Stimulated activated CD4-positive, alpha-beta T cell treated with anti-CD3 and anti-CD28 coated beads, Interleukin-15, amount 100 ng/mL, for 48 hours (primary cell): ENCODE measurements at places on chromosomes 11 and 22.

GRCh38 chr22:32922186-32922585 is 120.7 kb downstream of the TIMP3 start:
- no peak for DNase-seq

DNA sequence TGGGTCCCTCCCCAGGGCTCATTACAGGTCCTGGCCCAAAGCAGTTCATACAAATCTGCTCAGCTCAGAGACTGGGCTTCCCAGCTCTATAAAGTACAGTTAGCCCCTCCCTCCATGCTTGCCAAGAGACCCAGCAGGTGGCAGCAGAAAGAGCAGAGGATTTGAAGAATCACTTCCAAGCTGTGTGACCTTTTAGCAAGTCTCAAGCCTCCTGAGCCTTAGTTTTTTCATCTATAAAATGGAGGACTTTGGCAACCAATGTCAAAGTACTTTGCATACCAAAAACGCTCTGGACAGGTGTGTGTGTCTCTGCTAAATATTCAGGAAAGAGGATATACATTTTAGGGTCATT is 26.6 kb downstream of the RELT start:
- no peak for DNase-seq

GRCh38 chr11:131025421-131026125 is 109.3 kb upstream of the SNX19 start:
- no peak for DNase-seq

GRCh38 chr11:33825854-33826560 is 51.7 kb upstream of the FBXO3 start:
- DNase-seq = no peak

- DNase-seq = no peak
Observed at GRCh38 chr11:15534266-15534665, 419.5 kb downstream of the INSC start.

GRCh38 chr22:26445577-26446275 is 16.7 kb downstream of the ASPHD2 start:
- no peak for DNase-seq
